ENCODE measurements at places on chromosomes 11 and 22.

- DNase-seq, result no peak
Measured at GRCh38 chr11:13150487-13150886, 127.1 kb upstream of the BMAL1 start.

DNA sequence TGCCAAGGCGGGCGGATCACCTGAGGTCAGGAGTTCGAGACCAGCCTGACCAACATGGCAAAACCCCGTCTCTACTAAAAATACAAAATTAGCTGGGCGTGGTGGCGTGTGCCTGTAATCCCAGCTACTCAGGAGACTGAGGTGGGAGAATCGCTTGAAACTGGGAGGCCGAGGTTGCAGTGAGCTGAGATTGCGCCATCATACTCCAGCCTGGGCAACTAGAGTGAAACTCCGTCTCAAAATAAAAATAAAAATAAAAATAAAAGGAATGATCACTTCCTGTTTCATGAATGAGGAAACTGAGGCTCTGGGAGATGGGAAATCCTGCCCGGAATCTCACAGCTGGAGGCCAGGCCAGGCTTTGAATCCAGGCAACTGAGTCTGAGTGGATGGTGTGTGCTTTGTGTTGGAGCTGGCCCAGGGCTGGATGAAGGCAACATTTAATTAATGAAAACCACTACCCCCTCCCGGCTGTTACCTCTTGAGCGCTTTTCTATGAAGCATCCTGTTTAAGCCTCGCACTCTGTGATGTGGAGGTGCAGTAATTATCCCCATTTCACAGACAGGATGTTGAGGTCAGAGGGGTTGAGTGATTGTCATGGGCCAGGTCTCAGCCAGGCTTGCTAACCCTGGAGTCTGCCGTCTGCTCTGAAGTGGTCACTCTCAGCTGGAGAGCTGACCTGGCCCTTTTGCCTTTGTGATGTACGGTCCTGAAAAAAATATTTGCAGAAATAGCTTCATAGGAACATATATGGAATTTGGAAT is 27.8 kb downstream of the LRP5 start:
- DNase-seq, result no peak

- no peak for DNase-seq
Measured at GRCh38 chr11:119615003-119615881, 113.8 kb downstream of the NECTIN1 start.

- DNase-seq, result no peak
Measured at GRCh38 chr11:94635072-94635471, 67.9 kb downstream of the PIWIL4 start.

- no peak for DNase-seq
Measured at GRCh38 chr22:21707677-21708076, 27.9 kb downstream of the YPEL1 start.

DNA sequence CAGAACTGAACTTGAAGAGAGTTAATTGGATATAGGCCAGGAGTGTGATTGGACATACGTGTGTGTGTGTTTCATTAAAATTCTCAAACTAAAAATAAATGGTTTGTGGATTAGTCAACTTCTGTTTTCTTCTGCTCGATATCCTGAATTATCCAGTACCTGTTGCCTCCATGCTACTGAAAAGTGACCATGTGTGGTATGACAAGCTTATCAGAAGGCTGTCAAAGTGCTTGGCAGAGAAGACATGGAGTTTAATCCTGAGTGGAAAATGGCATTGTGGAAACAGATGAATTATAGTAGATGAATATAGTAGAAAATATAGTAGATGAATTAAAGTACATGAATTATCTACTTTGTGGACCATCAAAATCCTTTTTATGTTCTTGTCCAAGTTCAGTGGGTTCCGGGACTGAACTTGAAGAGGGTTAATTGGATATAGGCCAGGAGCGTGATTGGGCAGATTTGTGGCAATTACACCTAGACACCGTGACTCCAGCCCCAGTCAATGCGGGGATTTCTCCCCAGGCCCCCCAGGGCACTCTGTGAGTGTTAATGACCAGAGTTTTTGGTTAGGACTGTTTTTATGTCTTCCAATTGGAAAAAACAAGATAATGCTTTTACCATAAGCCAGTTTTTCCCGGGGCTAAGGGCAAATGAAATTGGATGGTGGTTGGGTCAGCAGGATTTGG is 30.1 kb downstream of the GRAMD1B start:
- DNase-seq, result no peak

DNA sequence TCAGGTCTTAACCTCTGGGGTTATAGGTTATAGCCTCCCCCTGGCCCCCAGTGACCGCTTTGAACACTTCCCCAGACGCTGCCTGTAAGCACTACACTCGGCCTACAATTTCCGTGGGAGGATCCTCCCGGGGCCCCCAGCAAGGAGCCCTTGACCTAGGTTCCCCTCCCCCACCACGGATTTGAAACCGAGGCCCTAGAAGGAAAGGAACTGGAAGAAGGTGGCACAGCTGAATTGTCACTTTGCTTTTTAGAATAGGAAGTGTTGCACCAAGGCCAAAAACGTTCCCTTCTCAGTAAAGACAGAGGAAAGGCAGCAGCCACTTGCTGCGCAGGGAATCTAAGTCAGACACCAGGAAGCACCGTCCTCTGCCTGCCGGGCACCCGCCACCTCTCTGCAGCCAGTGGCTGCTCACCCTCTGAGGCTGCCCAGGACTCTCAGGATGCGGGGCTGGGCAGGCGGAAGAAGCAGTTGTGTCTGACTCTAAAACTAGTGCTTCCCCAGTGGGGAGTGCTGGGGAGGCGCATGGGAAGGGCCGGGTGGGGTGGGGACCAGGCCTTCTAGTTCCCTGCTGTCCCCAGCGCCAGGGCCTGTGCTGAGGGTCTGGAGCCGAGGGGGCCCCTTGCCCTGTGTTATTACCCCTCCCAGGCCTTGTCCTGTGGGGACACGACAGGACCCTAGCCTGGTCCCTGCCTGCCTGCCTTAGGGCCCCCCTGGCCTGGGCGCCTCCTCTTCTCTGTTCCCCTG is 7.9 kb upstream of the FLRT1 start:
- DNase-seq, result no peak

GRCh38 chr11:64317325-64317960 is at the start of gene TRMT112:
TSS of gene TRMT112 (minus strand) at chr11:64317559. CDS start at chr11:64317526, 33 bp downstream.
- peak; percentile 97 for DNase-seq

DNA sequence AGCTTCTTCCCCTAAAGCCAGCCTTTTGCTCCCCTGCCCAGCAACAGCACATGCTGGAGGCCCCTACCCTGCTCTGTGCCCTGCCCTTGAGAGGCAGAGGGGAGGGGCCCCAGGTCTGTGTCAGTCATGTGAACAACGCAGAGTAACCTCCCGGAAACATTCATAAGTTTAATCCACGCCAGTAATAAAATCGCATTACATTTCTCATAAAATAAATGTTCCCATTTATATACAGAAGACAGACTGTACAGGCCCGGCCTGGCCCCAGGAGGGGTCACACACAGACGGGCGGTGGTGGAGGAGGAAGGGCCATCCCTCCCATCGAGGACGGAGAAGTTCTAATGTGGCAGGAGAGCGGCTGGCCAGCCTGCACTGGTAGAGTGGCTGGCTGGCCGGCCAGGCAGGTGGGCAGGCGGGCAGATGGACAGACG is 39.5 kb downstream of the LMO1 start:
- DNase-seq, result no peak

DNA sequence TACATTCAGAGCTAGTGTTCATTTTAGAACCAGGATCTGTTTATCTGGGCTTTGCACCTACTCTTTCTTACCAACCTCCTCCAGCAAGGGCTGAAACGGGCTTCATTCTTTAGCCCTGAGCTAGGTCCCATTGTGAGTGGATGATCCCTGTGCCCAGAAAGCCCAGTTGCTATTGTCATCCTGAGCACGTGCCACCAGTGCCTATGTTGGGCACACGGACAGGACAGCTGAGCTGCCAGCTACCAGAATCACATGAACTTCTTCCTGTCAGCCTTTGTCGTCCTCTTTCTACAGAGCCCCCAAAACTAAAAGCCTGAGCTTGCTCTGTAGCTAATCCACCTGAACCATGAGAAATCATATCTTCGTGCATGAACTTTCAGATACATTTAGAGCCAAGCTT is 74.4 kb upstream of the NTM start:
- DNase-seq, result no peak

DNA sequence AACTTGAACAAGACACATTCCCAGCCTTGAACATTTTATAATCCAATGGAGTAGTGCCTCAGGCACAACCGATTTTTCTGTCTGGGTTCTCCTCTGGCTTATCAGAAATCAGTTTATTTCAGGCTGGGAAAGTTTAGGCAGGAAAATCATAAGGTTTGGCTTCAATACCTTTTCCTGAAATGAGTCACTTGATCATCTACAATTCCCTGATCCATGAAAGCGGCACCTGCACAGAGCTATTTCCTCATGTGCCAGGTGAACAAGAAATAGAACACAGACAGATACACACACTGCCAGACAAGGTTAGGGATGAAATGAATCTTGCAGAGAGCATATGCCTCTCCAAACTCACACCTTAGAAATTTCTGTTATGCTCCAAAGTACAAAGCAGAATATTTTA is 106.7 kb upstream of the OR9G4 start:
- no peak for DNase-seq

DNA sequence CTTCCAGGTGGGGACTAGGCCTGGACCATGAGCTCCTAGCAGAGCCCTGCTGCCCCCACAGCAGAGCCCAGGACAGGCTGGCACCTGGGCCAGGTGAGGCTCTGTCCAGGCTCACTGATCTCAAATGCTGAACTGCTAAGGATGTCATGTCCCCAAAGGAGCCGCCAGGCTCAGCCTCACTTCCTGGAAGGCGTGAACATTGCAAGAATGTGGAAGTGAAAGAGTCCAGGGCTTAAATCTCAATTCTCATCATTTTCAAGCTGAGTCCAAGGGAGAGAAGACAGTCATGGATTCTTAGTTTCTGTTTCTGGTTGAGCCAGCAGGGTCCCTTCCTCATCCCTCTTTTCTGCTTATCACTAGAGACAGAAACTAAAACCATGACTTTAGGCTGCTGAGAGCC is 5.0 kb downstream of the ASCL2 start:
- no peak for DNase-seq

- peak; percentile 92 for DNase-seq
Measured at GRCh38 chr11:8810540-8811301, 100.3 kb upstream of the AKIP1 start.

DNA sequence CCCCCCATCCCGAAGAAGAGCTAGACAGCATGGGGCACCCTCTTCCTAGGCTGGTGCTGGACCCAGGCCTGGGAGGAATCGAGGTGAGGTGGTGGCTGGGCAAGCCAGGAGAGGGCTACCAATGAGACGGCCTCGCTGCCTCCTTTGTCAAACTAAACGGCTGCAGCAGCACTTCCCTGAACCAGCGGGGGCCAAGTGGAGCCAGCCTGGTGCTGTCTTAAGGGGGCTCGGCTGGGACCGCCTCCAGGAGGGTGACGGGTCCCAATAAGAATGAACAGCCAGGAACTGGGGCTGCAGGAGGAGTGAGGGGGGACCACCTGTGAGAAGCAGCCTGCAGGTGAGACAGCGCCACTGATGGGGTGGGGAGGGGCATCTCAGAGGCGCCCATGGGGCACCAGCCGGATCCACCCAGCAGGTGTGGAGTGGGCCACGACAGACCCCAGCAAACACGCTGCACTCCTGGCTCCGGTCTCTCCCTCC is 17.1 kb downstream of the IFT27 start:
- DNase-seq, result peak; percentile 10

- no peak for DNase-seq
Measured at GRCh38 chr22:38311323-38311620, 6.0 kb downstream of the CSNK1E start.

GRCh38 chr22:37742376-37743171 is 45.7 kb downstream of the TRIOBP start:
- DNase-seq, result no peak

DNA sequence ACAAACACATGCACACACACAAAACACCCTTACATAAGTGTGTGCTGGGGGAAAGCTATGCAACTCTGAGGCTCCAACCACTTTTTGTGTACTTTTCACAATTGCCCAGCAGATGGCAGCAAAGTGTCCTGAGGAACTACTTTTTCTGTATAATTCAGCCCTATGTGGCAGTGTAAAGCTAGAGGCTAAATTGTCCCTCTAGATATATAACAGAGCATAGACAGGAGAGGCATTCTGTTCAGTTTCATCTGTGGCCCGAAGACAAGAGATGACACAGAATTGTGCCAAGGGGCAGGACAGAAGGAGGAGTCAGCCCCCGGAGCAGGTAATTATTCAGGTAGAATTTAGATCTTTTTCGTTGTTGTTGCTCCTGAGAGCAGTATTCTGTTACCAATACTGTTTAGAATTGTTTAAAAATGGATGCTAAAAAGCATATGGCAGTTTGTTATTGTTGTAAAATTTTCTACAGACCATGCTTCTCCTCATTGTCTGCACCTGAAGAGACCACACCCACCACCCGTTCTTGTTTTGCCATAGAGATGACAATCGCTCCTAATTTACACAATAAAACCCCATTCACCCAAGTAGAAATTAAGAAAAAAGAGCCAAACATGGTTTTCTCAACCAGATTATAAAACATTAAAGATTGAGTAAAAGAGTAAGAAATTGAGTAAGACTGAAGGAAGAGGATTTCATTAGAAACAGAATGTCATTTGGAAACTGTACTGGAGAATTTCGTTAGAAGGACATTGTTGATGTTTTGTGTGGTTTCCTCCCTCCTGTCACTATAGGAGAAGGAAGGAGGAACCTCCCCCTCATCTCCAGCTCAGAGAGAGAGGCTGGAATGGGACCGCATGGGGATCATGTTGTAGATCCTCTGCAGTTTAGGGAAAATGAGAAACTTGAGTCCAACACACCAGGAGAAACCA is 14.5 kb upstream of the MS4A7 start:
- DNase-seq, result peak; percentile 53

DNA sequence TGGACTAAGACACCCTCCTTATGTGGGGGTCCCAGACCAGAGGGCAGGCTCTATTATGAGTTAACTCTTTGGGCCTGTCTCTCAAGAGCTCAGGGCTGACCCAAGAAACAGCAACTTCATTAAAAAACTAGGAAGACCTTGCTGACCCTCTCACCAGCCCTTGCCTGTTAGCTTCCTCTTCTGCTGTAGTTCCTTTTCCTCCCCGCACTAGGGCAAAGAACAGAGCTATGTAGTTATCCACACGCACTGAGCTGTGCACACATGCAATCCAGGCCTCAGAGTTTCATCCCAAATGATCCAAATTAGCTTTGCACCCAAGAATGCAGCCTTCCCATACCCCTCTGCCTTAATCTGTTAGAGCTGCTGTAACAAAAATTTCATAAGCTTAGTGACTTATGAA is 539.6 kb upstream of the CADM1 start:
- no peak for DNase-seq

DNA sequence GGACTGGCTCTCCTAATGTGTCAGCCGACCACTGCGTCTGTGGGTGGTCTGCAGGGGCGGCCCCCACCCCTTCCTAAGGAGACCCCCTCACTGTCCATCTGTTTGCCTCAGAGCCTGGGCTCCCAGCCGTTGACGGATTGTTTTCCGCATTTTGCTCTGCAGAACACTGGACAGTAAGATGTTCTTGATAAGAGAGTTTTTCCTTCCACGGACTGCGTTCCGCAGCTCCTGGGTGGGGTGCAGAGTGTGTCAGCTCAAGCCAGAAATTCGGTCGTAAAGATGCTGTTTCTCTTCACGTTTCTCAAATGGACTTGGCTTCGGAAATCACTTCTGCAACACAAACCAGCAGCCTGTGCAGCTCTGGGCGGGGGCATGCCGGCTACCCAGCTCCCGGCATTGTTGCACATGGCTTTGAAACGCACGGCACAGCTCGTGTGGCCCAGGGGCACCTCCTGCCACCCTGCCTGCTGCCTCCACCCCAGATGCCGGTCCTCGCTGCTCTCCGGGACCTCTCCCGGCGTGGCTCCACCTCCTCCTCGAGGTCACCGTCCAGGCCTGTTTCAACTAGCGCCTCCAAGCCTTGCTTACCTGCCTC is 2.9 kb upstream of the MRGPRG start:
- DNase-seq, result no peak

Measured in right hindlimb (tissue), 1 donor.